ENCODE measurements at places on chromosomes 5 and 9. TPM values are rescaled to one million over a fixed set of nuclear protein-coding genes. Genes with fewer than 3 reads are reported as not detected.

DNA sequence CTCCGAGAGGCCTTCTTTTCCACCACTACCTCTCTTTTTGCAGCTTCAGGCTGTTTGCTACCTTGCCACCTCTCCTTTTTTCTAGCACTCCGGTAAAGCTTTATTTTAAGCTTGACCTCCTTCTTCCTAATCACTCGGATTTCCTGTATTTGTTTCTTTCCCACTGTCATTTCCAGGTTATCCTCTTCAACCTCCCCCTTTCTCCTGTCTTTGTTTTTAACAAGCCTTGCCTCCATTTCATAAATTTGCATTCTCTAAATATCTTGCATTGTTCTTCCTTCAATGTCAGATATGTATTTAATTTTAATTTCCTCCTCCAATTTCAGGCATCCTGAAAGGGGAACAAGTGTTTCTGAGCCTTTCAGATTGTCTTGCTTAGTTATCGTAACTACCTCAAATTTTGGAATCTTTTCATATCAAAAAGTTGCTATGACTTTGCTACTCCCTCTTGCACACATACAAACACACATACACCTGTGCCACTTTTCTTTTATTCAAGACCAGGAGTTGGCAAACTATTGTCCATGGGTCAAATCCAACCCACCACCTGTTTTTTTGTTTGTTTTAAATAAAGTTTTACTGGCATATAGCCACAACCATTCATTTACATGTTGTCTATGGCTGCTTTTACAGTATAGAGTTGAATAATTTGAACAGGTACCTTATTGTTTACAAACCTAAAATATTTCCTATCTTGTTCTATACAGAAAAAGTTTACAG lies 22.7 kb downstream of the DPYSL3 start:
- peaks cover 24% of the 10 kb centered on the region for H3K27me3 ChIP-seq
- H3K4me1 ChIP-seq: no peaks in the 10 kb centered on the region
- no peak for ATAC-seq
- no peaks in the 10 kb centered on the region for H3K36me3 ChIP-seq
- H3K27ac ChIP-seq: no peak overlapping the region
- H3K4me3 ChIP-seq: no peak overlapping the region

GRCh38 chr5:81783401-81783800 lies 32.5 kb upstream of the SSBP2 start:
- no peaks in the 10 kb centered on the region for H3K36me3 ChIP-seq
- no peaks in the 10 kb centered on the region for H3K27me3 ChIP-seq
- H3K4me1 ChIP-seq: peaks cover 19% of the 10 kb centered on the region
- H3K27ac ChIP-seq: no peak overlapping the region

GRCh38 chr9:124769549-124770358 lies 1.4 kb downstream of the NR6A1 start:
- H3K27me3 ChIP-seq: peaks cover 52% of the 10 kb centered on the region
- peak overlapping the region; percentile 88 for H3K4me3 ChIP-seq
- no peak for ATAC-seq
- H3K4me1 ChIP-seq: peaks cover 32% of the 10 kb centered on the region
- peak overlapping the region; percentile 33 for H3K27ac ChIP-seq

GRCh38 chr9:69719367-69719766 lies 40.4 kb downstream of the PTAR1 start:
- H3K36me3 ChIP-seq: peaks cover 100% of the 10 kb centered on the region
- no peak overlapping the region for H3K4me3 ChIP-seq
- ATAC-seq: no peak
- H3K4me1 ChIP-seq: peaks cover 7% of the 10 kb centered on the region

ALDH1A1 gene
- total RNA-seq: not detected

PARP8 gene
- total RNA-seq: 32.4 TPM

PCDHGB5 gene
- total RNA-seq: 0.24 TPM
